T-helper 2 cell treated with Interferon-gamma antibody and Interleukin-4, amounts not matched to agents 5 μg/mL and 100 μg/mL, for 36 hours (primary cell): ENCODE measurements at places on chromosomes 5 and 9.

DNA sequence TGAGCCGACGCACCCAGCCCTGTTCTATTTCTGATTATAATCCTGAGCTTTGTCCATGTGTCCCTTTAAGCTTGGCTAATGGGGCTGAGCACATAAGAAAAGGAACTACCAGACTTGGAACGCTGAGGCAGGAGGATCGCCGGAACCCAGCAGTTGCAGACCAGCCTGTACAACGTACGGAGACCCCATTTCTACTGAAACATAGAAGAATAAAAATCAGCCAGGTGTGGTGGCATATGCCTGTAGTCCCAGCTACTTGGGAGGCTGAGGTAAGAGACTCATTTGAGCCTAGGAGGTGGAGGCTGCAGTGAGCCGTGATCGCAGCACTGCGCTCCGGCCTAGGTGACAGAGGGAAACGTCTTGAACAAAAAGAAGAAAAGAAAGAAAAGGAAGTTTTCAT is 22.3 kb downstream of the TRIM7 start:
- DNase-seq = no peak

GRCh38 chr9:81631218-81631745 is 58.1 kb downstream of the TLE1 start:
- no peak for DNase-seq

DNA sequence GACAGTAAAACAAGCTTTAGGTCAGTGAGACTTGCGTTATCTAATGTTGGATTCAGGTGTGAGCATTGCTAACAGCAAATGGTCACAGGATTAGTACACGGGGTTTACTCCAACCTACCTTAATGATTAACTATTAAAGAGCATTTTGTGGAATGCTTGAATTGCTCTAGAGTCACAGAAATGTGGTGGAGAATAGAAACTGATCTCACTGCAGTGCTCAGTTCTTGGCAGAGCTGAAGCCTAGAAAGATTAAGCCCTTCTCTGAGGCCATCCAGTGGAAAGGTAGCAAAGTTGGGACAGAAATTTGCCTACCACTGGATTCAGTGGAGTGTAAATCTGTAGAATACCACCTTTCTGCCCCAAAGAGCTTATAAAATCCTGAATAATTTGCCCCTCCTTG is 60.9 kb downstream of the ICE1 start:
- no peak for DNase-seq

DNA sequence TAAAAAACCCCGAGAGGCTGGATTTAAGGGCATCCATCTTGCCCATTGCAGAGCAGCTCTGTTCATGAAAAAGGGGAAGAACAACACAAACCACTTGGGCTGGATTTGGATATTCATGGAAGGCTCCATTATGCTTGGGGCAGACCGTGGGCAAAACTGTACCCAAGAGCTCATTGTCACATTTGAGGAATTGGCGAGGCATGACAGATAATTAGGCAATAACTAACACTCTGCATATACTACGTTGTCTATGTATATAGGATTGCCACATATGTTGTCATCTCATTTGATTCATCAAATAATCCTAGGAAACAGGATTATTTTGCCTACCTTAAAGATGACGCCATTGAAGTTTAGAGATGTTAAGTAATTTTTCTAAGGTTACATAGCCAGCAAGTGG is 255.4 kb downstream of the SMARCA2 start:
- DNase-seq = no peak

DNA sequence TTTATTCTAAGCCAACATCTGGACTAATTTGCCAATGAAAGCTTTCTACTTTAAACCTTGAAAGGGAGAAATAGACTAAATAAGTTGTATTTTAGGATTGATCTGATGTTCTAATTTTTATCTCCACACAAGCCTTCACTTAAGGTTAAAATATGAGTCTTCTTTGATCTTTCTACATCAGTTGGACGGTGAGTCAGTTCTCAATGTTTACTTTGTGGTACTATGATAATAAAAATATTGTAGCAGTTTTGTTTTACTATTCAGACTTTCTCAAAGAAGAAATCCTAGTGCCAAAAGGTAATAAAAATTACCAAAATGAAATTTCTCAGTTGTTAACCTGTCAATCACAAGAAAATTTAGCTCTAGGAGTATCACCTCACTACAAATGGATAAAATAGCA is 203.5 kb upstream of the RGMB start:
- no peak for DNase-seq

DNA sequence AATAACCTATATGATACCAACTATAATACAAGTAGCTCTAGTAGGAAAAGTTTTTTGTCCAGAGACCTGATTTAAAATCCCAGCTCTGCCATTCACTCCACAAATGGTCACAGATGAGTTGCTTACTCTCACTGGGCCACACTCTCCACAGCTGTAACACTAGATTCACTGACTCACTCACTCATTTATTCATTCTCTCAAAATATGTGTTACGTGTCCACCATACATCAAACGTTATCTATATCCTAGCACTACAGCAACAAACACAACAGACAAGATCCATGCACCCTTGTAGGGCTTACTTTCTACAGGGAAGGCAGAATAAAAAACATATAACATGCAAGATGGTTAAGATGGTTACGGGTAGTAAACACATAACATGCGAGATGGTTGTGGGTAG is 146.3 kb downstream of the CDK5RAP2 start:
- no peak for DNase-seq

- DNase-seq = no peak
Measured at GRCh38 chr9:1515557-1515956, 465.4 kb downstream of the DMRT2 start.

GRCh38 chr5:73812457-73812856 is 186.5 kb downstream of the ARHGEF28 start:
- no peak for DNase-seq

GRCh38 chr5:135203593-135204036 is 169.6 kb upstream of the PITX1 start:
- DNase-seq = no peak
